HCT116 (cell line): ENCODE measurements at places on chromosomes 11 and 22.

DNA sequence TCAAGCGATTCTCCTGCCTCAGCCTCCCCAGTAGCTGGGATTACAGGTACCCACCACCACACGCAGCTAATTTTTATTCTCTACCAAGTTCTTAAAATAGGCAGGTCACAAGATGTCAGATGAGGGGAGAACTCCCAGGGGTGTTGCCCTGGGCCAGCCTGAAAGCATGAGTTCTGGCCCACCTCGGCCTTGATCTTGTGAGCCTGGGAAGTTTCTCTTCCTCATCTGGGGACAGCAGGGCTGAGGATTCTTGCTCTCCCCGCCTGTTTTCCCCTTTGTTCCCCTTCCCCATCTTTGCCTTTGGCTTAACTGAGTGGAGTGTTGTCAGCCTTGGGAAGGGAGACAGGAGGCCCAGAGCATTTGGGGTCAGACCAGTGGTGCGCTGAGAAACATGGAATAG is 3.5 kb downstream of the PDXP start:
- H3K27me3 ChIP-seq = no peaks in the 10 kb centered on the region
- 0 out of 2 replicates have a peak, but pooled peaks cover 8% of the 10 kb centered on the region for H3K36me3 ChIP-seq
- no peak for DNase-seq
- H3K4me1 ChIP-seq = peaks cover 40% of the 10 kb centered on the region
- no peak overlapping the region for H3K27ac ChIP-seq
- H3K4me3 ChIP-seq = no peak overlapping the region

DNA sequence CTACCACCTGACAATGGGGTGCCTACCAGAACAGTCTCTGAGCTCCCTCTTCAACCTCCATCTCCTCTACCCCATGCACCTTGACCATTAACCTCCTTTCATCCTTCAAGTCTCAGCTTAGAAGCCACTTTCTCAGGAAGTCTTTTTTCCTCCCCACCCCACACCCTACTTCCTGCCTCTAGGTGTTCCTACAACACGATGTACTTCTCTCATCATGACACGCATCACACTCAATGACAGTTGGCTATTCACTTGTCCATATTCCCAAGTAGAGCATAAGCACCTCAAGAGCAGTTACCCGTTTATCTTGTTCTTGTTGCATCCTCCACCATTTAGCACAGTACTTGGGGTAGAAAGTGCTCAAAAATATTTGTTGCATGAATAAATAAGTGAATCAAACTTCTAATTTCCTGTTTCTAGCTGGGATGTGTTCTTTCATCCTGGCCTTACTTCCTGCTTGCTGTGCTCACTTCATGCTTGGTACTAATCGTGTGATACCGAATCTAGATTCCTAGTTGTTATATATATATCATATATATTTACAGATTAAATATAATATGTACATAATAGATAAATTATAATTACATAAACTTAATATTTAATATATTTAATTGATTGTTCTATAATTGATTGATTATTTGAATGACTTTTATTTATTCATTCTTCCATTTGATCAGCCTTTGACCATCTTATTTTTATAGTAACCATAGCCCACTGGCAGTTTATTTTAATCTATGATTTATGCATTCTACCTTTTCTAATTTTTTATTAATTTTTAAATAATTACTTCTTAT is 177.5 kb upstream of the TMEM45B start:
- no peak for DNase-seq
- no peaks in the 10 kb centered on the region for H3K27me3 ChIP-seq
- H3K4me3 ChIP-seq = no peak overlapping the region
- H3K4me1 ChIP-seq = peaks cover 14% of the 10 kb centered on the region
- no peaks in the 10 kb centered on the region for H3K36me3 ChIP-seq

DNA sequence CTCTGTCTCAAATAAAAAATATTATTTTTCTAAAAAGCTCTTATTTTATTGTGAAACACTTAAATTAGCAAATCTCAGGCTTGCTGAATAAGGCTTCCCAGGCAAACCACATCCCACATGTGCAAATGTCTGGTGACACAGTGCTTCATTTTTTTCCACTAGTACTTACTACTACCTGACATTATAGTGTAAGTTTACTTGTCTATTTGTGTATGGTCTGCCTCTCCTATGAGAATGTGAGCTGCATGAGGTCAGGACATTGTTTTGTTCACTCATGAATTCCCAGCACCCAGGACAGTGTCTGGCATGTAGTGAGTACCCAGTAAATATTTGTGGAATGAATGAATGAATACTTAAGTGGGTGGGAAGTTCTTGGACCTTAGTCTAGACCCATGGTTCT is 103.1 kb downstream of the PTPRJ start:
- H3K27ac ChIP-seq = no peak overlapping the region
- H3K4me1 ChIP-seq = peaks cover 2% of the 10 kb centered on the region; the same call in 1 of the 2 replicates
- no peak for DNase-seq
- H3K36me3 ChIP-seq = no peaks in the 10 kb centered on the region
- no peak overlapping the region for H3K4me3 ChIP-seq
- no peaks in the 10 kb centered on the region for H3K27me3 ChIP-seq

DNA sequence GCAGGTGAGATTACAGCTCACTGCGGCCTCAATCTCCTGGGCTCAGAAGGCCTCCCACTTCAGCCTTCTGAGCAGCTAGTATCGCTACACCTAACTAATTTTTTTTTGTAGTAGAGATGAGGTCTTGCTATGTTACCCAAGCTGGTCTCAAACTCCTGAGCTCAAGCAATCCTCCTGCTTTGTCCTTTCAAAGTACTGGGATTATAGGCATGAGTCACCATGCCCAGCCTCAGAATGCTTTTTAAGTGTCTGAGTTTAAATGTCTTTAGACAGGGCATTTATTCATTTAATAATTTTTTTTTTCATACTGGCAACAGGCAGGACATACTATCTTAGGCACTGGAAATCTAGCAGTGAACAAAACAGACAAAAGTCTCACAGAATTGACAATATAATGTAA is 27.7 kb downstream of the LRP4 start:
- no peak for DNase-seq
- H3K4me3 ChIP-seq = no peak overlapping the region
- no peak overlapping the region for H3K27ac ChIP-seq
- H3K4me1 ChIP-seq = no peaks in the 10 kb centered on the region
- H3K27me3 ChIP-seq = no peaks in the 10 kb centered on the region

DNA sequence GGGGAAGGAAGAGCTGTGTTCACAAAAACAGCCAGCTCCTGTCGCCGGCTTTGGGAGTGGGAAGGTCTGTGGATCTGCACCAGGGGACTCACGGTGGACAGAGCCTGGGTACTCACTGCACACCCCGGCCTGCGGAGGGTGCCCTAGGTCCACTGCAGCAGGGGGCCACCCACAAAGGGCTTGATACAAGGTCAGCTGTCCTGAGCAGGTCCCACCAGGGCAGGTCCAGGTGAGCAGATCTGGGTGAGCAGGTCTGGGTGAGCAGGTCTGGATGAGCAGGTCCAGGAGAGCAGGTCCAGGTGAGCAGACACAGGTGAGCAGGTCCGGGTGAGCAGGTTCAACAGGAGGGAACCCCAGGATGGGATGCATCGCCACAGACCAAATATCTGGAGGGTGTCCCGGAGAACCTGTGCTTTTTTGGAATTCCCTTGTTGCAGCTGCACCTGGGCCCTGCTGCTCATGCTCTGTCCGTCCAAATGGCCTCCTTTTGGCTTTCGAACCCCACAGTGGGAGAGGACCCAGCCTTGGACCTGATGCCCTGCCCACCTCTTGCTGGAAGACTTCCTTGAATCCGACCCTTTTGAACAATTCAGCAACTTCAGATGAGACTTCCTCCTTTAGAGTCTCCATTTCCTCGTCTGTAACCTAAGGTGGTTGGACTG is 485.3 kb downstream of the TBC1D22A start:
- DNase-seq = no peak
- H3K4me1 ChIP-seq = peaks cover 17% of the 10 kb centered on the region
- peaks cover 4% of the 10 kb centered on the region; the same call in 1 of the 2 replicates for H3K27me3 ChIP-seq
- H3K36me3 ChIP-seq = no peaks in the 10 kb centered on the region

DNA sequence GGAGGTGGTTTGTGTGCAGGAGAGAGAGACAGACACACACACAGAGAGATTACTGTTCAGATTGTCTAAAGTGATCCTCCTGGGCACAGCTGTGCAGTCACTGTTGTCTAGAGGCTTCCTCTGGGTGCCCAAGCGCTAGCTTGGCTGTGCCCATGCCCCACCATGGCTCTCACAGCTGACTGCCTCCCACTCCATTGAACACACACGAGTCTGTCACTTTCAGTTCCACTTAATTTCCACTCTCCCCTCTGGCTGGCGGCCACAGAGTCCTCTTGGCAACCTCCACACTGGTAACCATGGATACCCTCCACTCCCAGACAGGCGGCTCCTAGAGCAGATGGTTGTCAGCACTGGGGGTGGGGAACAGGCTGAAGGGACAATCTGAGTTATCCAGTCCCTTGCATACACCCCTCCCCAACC is 29.1 kb downstream of the MAP6 start:
- peaks cover 11% of the 10 kb centered on the region for H3K27me3 ChIP-seq
- DNase-seq = no peak
- no peak overlapping the region for H3K4me3 ChIP-seq
- no peaks in the 10 kb centered on the region for H3K36me3 ChIP-seq
- no peak overlapping the region for H3K27ac ChIP-seq

- H3K27ac ChIP-seq = no peak overlapping the region
- H3K4me3 ChIP-seq = no peak overlapping the region
- H3K4me1 ChIP-seq = peaks cover 12% of the 10 kb centered on the region
- no peak for DNase-seq
- no peaks in the 10 kb centered on the region for H3K36me3 ChIP-seq
Measured at GRCh38 chr11:119062779-119063178, 4.8 kb upstream of the VPS11 start.

- no peaks in the 10 kb centered on the region for H3K27me3 ChIP-seq
- H3K36me3 ChIP-seq = no peaks in the 10 kb centered on the region
- H3K4me1 ChIP-seq = peaks cover 33% of the 10 kb centered on the region
- no peak overlapping the region for H3K4me3 ChIP-seq
Measured at GRCh38 chr11:76771446-76772099, 11.6 kb upstream of the TSKU start.
